NCI-H2081 treated with DMSO at 0.1 percent for 48 hours (cell line): ENCODE measurements at places on chromosomes 7 and 10.

DNA sequence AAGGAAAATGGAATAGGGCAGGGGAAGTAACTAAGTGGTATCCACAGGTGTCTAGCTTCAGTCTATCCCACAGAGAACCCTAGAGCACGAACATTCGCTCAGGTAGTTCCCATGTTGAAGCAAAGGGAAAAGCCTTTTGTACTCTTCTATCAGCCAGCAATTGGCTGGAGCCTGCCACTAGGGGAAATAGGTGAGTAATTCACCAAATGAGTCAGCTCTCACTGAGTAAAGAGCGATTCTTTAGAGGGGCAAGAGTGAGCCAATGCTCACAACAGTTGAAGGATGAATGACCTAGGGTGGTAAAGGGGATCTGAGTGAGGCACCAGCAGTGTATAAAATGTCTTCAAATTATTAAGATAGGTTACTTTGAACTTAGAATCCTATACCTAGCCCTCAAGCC, 94.1 kb upstream of the ZNF800 start:
- DNase-seq = no peak

DNA sequence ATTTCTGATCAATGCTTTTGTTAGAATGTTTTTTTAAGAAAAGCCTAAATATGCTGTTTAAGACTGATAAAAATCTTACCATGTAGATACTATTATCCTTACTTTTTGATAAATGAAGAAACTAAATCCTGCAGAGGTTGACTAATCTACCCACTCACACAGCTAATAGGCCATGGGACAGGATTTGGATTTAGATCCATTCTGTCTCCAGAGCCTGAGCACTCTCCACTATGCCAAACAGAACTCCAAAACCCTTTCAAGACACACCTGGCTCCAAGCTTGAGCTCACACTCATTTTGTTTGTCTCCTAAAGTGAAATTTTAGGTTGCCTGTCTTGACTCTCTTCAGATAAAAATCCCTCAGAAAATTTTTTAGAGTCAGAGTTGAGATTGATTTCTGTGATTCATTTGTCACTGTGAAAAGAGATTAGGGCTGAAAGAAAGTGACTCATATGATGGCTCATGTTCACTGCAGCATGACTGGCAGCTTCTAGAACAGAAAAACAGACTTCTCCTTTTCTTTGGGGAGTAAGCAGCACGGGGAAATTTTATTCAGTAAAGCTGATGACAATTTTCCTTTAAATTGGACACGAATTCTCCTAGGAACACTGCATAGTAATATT, 132.3 kb upstream of the POT1 start:
- DNase-seq = no peak

GRCh38 chr10:106652279-106652678, 512.2 kb downstream of the SORCS1 start:
- no peak for DNase-seq

- DNase-seq = no peak
Observed at GRCh38 chr7:51772190-51772589, 455.6 kb upstream of the COBL start.

DNA sequence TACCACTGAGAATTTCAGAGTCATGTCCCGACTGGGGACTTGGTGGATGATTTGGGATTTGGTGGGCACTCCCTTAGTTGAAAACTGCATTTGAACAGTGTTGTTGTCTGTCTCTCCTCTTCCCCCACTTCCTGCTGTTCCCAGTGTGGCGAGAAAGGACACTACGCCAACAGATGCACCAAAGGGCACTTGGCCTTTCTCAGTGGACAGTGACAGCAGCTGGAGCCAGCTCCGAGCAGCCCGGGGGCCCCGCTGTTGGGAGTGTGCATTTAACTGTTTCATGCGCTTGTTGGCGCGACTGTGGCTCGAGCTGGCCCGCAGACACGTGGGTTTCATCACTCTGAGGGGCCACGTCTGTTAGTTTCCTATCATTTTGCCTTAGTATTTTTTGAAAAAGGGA, 9.7 kb downstream of the ATP5MF start:
- no peak for DNase-seq

DNA sequence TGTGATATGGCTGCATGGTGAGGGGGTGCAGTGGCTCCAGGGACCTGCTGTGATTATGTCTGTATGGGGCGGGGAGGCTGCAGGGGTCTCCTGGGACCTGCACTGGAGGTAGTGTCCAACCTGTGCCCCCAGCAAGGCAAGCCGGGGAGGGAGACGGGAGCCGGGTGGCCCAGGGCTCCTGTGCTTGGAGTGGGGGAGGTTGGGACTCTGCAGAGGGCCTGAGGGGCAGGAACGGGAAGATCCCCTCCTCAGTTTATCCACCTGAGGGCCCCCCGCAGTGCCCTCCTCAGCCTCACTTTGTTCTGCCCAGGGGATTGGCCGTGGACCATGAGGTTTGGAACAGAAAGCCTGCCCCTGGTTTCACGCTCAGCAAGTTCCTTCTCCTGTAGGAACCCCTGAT, 22.8 kb upstream of the PWWP2B start:
- DNase-seq = no peak

GRCh38 chr10:131204406-131205152, 106.9 kb downstream of the TCERG1L start:
- no peak for DNase-seq

DNA sequence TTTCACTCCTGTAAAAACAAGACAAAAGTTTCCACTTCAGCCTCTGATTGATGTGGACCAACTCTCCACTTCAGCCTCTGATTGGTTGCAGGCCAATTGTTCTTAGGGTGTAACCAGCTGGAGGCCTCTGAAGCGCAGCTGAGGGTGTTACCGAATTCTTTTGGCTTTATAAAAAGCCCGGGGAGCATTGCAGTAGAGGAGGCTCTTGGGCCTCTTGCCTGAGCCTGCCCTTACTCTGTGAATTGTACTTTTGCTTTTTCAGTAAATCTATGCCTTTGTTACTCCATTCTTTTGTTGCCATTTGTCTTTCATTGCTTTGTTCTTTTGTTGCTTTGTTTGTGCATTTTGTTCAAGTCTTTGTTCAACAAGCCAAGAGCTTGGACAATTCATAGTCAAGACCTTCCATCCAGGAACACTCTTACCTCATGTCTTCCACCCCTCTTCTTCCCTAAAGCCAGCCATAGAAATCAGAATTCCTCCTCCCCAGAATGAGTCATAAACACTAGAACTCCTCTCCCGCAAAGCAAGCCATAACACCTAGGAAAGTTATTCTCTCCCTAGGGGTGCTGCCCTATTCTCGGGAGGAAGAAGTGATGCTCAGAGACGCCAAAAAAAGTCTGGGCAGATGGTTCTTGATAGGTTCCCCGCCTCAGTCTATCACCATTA, 53.5 kb upstream of the ARMC3 start:
- no peak for DNase-seq

- no peak for DNase-seq
Observed at GRCh38 chr10:68784476-68784875, 42.9 kb upstream of the STOX1 start.

DNA sequence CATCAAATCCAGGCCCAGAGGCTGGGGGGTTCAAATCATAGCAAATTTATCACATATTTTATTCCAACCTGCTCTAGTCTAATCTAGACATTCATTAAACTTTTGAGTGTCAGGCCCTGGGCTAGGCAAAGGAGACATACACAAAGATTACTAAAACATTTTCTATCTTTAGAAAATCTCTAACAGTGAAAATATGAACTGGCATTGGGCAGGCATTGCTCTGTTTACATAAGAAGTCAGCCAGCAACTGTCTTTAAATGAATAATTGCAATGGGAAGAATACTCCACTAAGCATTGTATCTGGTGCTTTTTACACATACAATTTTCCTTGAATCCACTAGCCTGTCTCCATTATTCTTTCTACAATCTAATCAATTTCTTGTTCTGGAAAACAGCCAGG, 222.5 kb upstream of the LRRN3 start:
- DNase-seq = no peak

GRCh38 chr10:22666287-22667092, 47.9 kb downstream of the PIP4K2A start:
- DNase-seq = no peak

DNA sequence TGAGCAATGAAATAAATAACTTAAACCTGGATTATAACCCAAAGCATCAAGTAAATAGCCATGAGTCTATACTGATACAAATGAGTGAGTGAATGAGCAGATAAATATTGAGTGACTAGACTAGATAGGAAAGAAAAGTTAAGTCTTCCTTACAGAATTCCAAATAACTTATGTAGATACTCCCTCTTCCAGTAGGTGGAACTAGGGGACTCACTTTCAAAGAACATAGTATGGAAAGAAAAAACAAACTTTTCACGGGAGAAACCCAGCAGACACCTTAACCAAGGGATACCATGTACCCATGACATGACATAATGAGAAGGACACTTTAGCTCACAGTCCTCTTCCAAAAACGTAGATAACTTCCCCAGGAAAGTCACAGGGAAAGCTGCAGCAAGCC, 32.2 kb downstream of the CSGALNACT2 start:
- no peak for DNase-seq

DNA sequence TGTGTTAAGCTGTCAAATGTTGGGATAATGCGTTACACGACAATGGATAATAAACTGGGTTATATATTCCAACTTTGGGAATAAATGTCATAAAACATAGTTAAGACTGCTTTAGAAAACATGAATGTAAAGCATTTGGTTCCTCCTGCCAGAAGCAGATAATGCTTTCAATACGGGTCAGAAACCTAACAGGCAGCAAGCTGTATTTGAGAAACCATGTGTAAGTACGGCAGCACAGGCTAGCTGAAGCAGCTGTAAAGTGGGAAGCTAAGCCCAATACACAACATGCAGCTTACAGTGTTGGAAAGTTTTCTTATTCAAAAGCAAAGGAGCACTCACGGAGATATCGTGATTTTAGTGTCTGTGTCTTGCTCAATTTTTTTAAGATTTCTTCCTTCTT, 46.5 kb downstream of the MALSU1 start:
- DNase-seq = no peak

GRCh38 chr7:107173191-107173590, 4.4 kb downstream of the HBP1 start:
- DNase-seq = no peak

DNA sequence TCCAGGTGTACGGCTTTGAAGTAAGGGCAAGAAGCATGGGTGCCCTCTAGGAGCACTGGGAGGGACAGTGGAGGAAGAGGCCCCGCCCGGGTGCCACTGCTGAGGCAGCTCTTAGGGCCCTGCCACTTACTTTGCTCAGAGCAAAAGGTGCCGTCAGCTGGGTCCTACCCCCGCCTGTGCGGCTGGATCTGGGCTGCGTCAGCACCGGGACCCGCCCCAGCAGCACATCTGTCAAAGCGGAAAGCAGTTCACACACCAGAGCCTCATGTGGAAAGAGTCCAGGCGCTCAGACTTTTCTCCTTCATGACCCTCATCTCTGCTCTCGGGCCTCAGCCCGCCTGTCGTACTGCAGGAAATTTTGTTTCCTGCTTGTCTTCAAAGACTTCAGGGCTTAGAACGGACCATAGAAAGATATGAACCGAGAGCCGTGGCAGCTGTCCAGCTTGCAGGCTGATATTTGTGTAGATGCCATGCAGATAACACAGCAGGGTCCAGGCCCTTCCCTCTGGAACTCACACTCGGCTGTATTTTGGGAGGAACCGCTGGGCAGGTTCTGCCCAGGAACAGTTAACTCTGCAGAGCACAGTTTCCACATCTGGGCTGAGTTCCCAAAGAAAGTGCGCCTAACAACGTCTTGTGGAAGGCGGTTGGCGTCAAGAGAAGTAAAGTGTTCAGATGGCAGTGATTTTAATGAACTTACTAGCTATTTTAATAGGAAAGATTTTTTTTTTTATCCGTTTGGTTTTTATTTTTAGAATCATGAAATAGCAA, 44.3 kb upstream of the PRKAR1B start:
- DNase-seq = no peak

- no peak for DNase-seq
Observed at GRCh38 chr7:100472854-100473499, 6.0 kb downstream of the TSC22D4 start.

GRCh38 chr7:105084581-105084980, 70.6 kb downstream of the KMT2E start:
- DNase-seq = no peak
